Vagina (tissue), 2 donors: ENCODE measurements at places on chromosomes 6 and 20. TPM values are rescaled to one million over a fixed set of nuclear protein-coding genes. Genes with fewer than 3 reads are reported as not detected.

Gene MED20
- total RNA-seq, result 9.6 TPM

Gene PRR18
- total RNA-seq, result not detected

Gene FAM217A
- total RNA-seq, result not detected

Gene OR2J3
- total RNA-seq, result not detected

Gene CHRNA4
- 0.25 TPM for total RNA-seq
